Activated CD4-positive, alpha-beta T cell treated with anti-CD3 and anti-CD28 coated beads for 36 hours (primary cell): ENCODE measurements at places on chromosomes 12 and 14. TPM values are rescaled to one million over a fixed set of nuclear protein-coding genes. Genes with fewer than 3 reads are reported as not detected.

DNA sequence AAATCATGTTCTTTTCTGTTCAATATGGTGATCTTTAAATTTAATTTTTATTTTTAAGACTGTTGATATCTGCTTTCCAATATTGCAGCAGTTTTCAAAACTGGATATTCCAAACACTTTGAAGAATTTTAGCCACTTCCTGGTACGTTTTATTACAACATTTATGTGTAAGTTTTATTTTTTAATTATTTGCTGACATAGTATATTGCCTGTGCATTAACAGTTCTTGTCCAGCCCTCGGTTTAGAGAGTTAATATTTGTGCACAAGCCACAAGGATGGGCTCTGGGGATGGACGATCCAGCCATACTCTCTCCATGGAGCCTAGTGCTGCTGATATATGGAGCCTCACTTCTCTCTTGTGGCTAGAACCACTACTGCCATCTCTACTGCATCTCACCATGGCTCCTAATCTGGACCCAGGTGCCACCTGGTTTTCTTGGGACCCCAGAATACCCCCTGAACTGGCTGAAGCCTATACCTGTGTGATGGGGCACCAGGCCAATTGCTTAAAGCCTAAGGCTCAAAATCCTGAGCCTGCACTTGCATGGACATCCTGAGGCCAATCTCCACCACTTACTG, 262.5 kb downstream of the RASSF9 start:
- H3K27me3 ChIP-seq, result no peaks in the 10 kb centered on the region
- no peak overlapping the region for H3K27ac ChIP-seq
- H3K36me3 ChIP-seq, result no peaks in the 10 kb centered on the region
- no peak overlapping the region for H3K4me3 ChIP-seq
- no peak for DNase-seq

DNA sequence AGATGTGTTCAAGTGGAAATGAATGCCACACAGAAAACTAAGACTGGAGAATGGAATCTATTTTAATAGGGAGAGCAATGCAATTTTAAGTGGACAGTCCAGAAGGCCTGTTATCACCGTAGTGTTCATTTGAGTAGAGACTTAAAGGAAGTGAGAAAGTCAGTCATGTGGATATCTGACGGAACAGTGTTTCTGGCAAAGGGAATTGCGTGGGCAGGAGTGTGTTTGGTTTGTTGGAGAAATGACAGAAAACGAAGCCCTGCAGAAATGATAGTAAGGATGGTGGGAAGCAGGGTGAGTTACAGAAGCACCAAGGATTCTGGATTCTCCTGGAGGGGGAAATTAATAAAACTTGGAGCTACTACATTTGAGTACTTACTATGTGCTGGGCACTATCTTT, 776.6 kb downstream of the MED13L start:
- no peaks in the 10 kb centered on the region for H3K36me3 ChIP-seq
- no peak for DNase-seq
- no peak overlapping the region for H3K27ac ChIP-seq
- H3K27me3 ChIP-seq, result no peaks in the 10 kb centered on the region
- peaks cover 5% of the 10 kb centered on the region for H3K4me1 ChIP-seq
- H3K4me3 ChIP-seq, result no peak overlapping the region

GRCh38 chr14:60777856-60778578, 43.5 kb downstream of the MNAT1 start:
- no peak overlapping the region for H3K4me3 ChIP-seq
- H3K27ac ChIP-seq, result no peak overlapping the region
- peaks cover 4% of the 10 kb centered on the region for H3K36me3 ChIP-seq
- peaks cover 12% of the 10 kb centered on the region for H3K4me1 ChIP-seq

MGAT4C gene
- total RNA-seq, result not detected

PHETA1 gene
- total RNA-seq, result 1.5 TPM

RDH11 gene
- total RNA-seq, result 72.0 TPM

C12orf54 gene
- not detected for total RNA-seq

RGS6 gene
- total RNA-seq, result 0.39 TPM
